GM12892 (cell line): ENCODE measurements at places on chromosomes 2 and 18.

DNA sequence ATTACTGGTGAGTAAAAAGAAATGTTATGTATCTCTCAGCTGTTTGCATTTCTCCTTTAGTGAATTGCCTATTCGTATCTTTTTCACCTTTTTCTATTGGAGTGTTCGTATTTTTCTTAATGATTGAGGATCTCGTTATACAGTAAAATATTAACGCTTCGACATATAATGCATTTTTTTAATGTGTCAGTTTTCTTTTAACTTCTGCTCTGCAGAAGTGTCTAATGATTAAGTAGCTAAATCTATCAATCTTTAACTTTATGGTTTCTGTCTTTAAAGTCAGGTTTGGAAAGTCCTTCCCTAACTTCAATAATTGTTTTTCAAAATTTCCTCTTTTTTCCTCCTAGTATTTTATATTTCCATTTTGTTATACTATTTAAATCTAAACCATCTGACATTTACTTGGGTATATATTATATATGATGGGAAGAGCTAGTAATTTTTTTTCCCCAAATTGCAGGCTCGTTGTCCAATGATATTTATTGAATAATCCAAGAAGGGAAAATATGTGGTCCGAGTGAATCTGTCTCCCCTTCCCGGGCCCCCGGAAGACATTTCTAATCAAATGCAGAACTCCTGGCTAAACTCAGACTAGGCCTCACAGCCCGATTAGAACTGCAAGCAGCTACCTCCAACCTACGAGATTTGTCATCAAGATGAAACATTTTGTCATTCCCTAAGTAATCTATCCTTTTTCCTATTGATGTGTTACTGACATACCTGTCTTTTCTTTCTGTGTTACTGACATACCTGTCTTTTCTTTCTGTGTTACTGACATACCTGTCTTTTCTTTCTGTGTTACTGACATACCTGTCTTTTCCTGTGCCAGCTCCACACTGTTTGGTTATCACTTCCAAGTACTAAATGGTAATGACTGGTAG is 17.2 kb downstream of the PCBP1 start:
- DNase-seq: no peak

- DNase-seq: no peak
These were observed 651.9 kb downstream of the SLC4A3 start for GRCh38 chr2:220279372-220279771.

DNA sequence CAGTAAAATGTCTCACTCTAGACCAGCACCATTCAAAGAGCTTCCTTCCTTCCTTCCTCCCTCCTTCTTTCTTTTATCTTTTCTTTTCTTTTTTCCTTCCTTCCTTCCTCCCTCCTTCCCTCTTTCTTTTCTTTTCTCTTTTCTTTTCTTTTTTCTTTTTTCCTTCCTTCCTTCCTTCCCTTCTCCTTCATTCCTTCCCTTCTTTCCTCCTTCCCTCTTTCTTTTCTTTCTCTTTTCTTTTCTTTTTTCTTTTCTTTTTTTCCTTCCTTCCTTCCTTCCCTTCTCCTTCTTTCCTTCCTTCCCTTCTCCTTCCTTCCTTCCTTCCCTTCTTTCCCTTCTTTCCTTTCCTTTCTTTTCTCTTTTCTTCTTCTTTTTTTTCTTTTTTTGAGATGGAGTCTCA is 985.1 kb downstream of the DSC3 start:
- DNase-seq: no peak

DNA sequence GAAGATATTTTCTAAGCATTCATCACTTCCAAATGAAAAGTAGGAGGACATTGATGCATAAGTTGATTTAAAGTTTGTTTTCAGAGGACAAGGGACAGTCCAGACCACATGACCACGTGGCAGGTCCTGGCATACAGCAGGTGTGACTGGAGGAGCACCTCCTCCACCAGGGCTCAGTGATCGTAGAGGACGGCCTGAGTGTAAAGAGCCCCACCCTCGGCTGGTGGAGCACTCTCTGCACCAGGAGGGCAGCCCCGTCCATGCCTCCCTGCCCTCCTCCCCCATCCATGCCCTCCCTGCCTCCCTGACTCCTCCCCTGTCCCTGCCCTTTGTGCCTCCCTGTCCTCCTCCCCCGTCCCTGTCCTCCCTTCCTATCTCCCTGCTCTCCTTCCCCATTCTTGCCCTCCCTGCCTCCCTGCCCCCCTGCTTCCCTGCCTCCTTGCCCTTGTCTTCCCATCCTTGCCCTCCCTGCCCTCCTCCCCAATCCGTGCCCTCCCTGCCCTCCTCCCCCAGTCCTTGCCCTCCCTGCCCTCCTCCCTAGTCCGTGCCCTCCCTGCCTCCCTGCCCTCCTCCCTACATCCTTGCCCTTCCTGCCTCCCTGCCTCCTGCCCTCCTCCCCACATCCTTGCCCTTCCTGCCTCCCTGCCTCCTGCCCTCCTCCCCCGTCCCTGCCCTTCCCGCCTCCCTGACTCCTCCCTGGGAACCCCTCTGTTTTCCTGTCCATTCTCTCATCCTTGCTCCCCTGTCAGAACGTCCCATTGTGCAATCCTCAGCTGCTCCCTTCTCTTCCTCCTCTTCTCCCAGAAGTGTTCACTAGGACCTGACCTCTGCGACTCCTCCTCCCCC is 47.9 kb downstream of the ANKMY1 start:
- no peak for DNase-seq

GRCh38 chr2:24875901-24876300 is 44.1 kb downstream of the ADCY3 start:
- no peak for DNase-seq

GRCh38 chr2:223782629-223783028 is 54.8 kb downstream of the AP1S3 start:
- no peak for DNase-seq

DNA sequence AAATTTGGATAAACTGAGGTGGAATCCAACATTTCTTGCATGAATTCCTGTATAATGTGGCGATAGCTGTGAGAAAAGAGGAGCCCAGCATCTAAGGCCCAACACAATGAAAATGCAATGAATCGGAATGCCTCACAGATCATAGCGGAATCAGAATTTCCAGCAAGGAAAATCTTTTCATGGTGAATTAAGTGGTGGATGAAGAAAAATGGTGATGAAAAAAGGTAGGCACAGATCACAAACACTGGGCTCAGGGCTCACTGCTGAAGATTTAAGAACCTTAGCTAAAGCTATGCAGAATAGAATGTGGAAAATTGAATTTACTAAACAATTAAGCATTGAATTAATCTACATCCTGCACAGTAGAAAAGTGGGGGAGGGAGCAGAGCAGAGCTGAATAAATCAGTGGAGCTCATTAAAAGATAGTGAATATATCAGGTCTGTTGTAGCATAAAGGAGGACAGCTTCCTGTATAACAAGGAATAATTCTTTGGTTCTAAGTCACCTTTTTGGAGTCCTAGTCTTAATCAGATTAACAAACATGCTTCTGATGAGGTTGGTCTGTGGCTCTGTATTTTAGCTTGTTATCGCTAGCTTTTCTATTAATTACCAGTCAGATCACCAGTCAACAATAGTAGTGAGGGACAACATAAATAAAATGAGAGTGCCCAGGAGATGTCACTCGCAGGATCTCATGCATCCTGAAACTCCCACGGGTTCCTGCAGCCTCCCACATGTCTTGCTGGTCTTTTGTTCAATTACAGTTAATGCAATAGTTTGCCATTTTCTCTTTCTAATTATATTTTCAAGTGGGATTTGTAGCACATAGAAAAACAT is 27.0 kb downstream of the MEIS1 start:
- no peak for DNase-seq

DNA sequence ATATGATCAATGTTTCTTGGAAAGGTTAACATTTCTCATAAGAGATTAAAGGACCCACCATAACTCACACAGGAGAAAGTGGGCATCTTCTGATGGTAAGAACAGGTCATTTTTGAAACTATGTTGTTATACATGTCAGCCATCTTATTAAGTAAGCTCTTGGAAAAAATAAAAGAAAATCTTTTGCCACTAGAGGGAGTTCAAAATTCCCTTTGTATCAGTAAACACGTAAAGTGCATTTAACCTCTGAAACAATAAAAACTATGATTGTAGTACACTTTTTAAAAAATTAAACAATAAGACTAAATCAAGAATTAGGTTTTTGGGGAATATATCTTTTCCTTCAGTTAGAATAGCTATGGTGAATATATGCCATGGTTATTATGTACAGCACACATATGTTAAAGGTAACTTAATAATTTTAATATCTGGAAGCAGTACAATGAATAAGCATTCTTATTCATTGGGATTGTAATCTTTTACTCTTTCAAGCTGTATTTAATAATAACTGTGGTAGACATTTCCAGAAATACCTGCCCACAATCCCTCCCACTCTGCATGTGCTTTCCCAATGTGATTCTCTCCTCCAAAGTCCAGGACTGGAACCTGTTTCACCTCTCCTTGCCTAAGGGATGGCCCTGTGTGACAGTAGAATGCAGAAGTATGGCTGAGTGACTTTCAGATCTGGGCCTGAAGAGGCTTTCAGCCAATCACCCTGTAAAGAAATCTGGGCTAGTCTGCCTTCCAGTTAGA is 64.2 kb downstream of the RBMS1 start:
- no peak for DNase-seq

DNA sequence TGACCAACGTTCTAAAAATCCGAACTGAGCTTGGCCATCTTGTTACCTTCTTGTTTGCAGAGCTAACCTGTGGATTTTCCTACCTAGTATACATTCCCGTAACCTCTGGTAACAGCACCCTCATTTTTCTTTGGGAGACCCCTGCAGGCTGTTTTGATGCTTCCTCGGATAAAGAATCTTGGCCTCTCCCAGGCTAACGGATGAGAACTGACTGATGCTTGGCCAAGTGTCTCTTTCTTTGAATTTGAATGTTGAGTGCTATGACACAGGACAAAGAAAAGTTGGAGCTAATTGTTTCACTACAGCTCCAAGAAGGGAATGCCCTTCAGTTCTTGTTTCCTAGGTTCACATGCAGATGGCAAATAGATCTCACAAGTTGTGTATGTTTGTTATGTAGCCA is 19.3 kb upstream of the CAVIN2 start:
- DNase-seq: no peak

GRCh38 chr2:46574457-46575355 is 95.3 kb downstream of the TMEM247 start:
- DNase-seq: no peak

DNA sequence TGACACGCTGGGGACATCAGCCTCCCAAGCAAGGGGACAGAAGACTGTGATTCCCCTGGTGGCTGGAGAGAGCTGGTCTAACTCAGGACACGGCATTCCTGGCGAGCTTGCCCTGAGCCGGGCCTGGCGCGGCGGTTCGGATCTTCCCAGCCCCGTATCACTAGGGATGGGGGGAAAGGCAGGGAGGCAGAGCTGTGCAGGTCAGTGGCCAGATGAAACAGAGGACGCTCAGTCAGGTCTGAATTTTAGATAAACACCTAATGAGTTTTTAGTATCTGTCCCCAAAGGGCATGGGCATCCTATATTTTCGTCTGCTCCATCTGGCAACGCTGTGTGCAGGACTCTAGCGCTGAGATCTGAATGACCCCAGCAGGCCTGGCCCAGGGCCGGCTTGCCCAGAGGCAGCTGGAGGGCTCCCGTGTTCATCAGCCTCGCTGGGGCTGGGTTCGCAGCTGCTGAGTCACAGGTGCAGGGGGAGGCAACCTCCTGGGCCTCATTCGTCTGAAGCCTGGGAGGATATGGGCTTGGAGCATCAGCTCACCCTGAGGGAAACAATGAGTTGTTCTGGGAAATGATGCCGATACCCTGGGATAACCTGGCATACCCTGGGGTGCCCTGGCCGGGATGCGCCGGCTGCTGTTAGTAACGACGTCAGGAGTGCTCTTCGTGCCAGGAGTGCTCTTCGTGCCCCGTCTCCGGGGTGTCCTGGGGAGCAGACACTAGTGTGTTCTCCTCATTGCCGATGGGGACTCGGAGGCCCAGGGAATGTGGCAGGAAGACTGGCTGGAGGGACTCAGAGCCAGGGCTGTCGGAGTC is 48.1 kb upstream of the HPCAL1 start:
- DNase-seq: no peak

DNA sequence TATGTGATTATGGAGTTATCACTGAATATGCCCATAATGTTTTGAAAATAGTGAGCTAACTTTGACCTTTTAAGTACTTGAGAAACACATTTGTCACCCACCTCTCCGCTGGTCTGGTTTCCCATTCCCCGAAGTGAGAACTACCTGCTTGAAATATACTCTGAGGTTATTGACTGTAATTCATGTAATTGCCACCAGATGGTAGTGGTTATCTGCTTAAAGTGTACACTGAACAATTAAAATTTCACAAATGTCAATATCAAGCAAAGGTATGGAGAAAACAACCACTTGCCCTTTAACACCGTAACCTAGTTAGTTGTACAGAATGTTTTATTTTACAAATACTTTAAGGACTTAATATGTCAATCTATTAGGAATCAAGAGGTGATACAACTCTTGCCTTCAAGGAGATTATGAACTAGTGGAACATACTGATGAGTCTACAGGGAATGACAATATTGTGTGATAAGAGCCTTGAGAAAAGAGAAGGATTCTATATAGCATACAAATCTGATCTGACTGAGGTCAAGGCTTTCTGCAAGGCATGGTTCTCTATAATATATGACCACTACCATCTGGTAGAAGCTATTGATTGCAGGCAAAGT is 316.8 kb upstream of the KCNH7 start:
- no peak for DNase-seq

DNA sequence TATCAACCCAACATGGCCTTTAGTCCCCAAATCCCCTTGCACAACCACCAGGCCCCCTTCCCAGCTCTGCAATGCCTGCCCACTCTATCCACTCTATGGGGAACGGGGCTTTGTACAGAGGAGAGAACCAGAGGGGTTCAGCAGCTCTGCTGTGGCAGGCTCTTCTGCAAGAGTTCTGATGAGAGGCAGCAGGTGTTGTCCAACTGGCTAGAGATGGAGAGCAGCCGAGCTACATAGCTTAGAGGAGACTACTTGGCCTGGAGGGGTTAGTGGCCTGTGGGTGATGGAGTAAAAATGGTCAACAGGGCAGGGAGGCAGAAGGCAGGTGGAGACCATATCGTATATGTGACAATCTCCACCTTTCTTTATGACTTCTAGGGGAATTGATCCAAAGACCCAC is 103.0 kb downstream of the QPCT start:
- DNase-seq: no peak
